Neural crest cell (in vitro differentiated cells): ENCODE measurements at places on chromosomes 16 and 17. TPM values are rescaled to one million over a fixed set of nuclear protein-coding genes. Genes with fewer than 3 reads are reported as not detected.
A peak's percentile ranks its signal among the peaks of the same experiment; 100 is the strongest.

Gene TBKBP1
- total RNA-seq = 18.3 and 22.1 TPM in 2 replicates

Gene TBC1D16
- total RNA-seq = 96.2 and 96.5 TPM in 2 replicates

- H3K4me3 ChIP-seq = no peak overlapping the region
- no peak overlapping the region for H3K27ac ChIP-seq
- DNase-seq = no peak
- peaks cover 13% of the 10 kb centered on the region for H3K4me1 ChIP-seq
- H3K27me3 ChIP-seq = no peaks in the 10 kb centered on the region
These were observed 48.9 kb upstream of the HAPSTR1 start for GRCh38 chr16:9042533-9042932.

GRCh38 chr16:2056681-2057407, 9.1 kb downstream of the TSC2 start:
- H3K27ac ChIP-seq = no peak overlapping the region
- H3K36me3 ChIP-seq = no peaks in the 10 kb centered on the region
- DNase-seq = no peak
- H3K27me3 ChIP-seq = no peaks in the 10 kb centered on the region

Gene IGSF6
- not detected in 2 replicates for total RNA-seq

Gene EME1
- total RNA-seq = 25.5 and 31.4 TPM in 2 replicates

Gene STAT5A
- total RNA-seq = 2.6 and 2.9 TPM in 2 replicates

- peaks cover 6% of the 10 kb centered on the region for H3K36me3 ChIP-seq
- H3K27me3 ChIP-seq = no peaks in the 10 kb centered on the region
- peaks cover 12% of the 10 kb centered on the region for H3K4me1 ChIP-seq
- peak overlapping the region; percentile 62 for H3K4me3 ChIP-seq
- H3K27ac ChIP-seq = peak overlapping the region; percentile 78
These were observed 6.3 kb downstream of the SAP30BP start for GRCh38 chr17:75673487-75673886.

Gene SULT1A2
- total RNA-seq = 0.23 TPM in 1 of 2 replicates, not detected in the other

- H3K36me3 ChIP-seq = no peaks in the 10 kb centered on the region
- no peaks in the 10 kb centered on the region for H3K27me3 ChIP-seq
- H3K27ac ChIP-seq = no peak overlapping the region
- H3K4me1 ChIP-seq = peaks cover 7% of the 10 kb centered on the region
These were observed 5.6 kb upstream of the CYBA start for GRCh38 chr16:88656291-88656980.

- H3K36me3 ChIP-seq = peaks cover 20% of the 10 kb centered on the region
- H3K4me3 ChIP-seq = no peak overlapping the region
- no peak overlapping the region for H3K27ac ChIP-seq
- H3K4me1 ChIP-seq = peaks cover 10% of the 10 kb centered on the region
- no peak for DNase-seq
- no peaks in the 10 kb centered on the region for H3K27me3 ChIP-seq
These were observed 55.4 kb downstream of the ADCY9 start for GRCh38 chr16:4060823-4061222.

GRCh38 chr16:29734786-29735185, 11.0 kb downstream of the C16orf54 start:
- peaks cover 4% of the 10 kb centered on the region for H3K4me1 ChIP-seq
- no peak for DNase-seq
- H3K4me3 ChIP-seq = no peak overlapping the region
- H3K27ac ChIP-seq = no peak overlapping the region
- H3K27me3 ChIP-seq = peaks cover under 1% of the 10 kb centered on the region

DNA sequence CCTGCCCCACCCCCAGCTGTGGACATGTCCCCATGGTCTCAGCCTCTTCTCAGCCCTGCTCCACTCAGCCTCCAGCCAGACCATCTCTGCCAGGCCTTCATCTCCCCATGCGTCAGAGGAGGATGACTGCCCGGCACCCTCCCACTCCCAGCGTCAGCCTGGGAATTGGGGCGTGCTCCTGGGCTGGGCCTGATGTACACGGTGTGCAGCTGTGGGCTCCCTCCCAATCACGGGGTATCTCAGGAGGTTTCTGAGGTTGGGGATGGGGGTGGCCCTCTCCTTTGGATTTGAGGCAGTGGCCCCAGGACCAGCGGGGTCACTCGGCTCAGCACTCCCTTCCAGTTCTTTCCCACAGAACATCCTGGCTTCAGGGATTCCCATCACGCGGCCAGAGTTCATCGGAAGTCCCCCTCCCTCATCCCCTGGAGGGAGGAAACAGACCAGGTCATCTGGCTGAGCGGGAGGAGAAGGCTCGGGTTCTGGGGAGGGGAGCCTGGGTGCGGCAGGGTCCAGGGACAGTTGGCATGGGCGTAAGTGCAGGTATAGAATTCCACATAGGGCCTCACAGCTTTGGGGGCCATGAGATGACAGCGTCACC, 36.9 kb downstream of the SOCS3 start:
- DNase-seq = no peak
- no peak overlapping the region for H3K27ac ChIP-seq
- H3K36me3 ChIP-seq = no peaks in the 10 kb centered on the region
- no peak overlapping the region for H3K4me3 ChIP-seq
- no peaks in the 10 kb centered on the region for H3K27me3 ChIP-seq

DNA sequence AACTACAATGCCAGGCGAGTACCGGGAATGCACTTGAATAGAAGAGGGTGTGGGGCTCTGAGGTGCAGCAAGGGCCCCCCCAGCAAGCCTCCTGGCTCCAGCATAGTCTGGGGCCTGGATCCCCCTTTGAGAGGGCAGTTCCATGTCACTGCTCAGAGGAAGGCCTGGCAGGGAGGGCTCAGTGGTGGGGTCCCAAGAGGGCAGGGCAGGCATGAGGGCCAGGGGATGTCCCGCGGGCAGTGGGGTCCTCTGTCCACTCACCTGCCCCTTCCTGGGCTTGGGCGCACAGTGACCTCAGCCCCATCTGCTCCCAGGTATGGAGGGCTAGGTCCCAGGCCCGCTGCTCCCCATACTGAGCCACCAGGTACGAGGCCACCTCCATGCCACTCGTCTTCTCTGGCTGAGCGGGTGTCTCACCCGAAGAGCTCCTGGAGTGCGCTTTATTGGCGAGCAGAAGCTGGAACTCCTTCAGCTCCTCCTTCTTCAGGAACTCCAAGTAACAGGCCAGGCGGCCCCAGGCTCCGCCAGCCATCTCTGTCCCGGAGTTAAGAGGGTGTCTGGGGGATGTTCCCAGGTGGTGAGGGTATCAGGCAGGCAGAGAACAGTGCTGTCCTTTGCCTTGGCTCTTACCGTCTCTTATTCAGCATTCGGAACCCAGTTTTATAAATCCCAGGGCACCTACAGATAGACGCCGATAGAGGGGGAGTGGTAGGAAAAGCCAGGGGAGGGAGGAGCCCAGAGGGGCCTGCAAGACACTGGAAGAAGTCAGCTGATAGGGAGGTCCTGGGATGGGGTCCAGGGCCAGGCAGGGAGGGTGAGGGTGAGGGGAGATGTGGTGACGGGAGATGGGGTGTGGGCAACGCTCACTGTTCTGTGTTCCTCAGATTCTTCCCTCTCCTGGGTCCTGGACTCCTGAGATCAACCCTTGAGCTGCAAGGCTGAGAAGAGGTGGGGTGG, 605 bp downstream of the NLRP1 start:
- no peaks in the 10 kb centered on the region for H3K36me3 ChIP-seq
- no peak overlapping the region for H3K27ac ChIP-seq
- peaks cover 3% of the 10 kb centered on the region for H3K4me1 ChIP-seq
- no peak overlapping the region for H3K4me3 ChIP-seq
- no peaks in the 10 kb centered on the region for H3K27me3 ChIP-seq

GRCh38 chr17:2872282-2872681, 76.0 kb downstream of the RAP1GAP2 start:
- no peaks in the 10 kb centered on the region for H3K36me3 ChIP-seq
- no peak for DNase-seq
- H3K27me3 ChIP-seq = peaks cover 29% of the 10 kb centered on the region
- H3K4me3 ChIP-seq = no peak overlapping the region
- peaks cover 24% of the 10 kb centered on the region for H3K4me1 ChIP-seq
- H3K27ac ChIP-seq = no peak overlapping the region

Gene TEKT5
- total RNA-seq = 0.25 and 0.68 TPM in 2 replicates

Gene GRIN2A
- 0.09 and 0.48 TPM in 2 replicates for total RNA-seq

DNA sequence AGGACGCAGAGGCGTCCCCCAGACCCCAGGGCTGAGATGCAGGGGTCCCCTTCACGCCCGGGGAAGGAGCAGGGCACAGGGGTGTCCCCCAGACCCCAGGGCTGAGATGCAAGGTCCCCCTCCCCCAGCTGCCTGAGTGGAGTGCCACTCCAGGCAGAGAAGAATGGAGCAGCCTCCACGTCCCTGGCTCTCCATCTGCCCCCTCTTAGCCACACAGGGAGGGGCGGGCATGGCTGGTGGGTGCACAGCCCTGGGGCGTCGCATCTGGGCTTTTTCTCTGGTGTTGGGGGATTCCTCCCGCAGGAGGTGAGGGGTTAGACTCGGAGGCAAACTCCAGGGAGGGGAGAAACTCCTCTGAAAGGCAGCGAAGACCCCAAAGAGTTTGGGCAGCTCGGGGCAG, 17.5 kb downstream of the CIBAR2 start:
- H3K4me1 ChIP-seq = peaks cover 5% of the 10 kb centered on the region
- no peak overlapping the region for H3K27ac ChIP-seq
- no peak overlapping the region for H3K4me3 ChIP-seq
- H3K27me3 ChIP-seq = no peaks in the 10 kb centered on the region
- H3K36me3 ChIP-seq = no peaks in the 10 kb centered on the region

DNA sequence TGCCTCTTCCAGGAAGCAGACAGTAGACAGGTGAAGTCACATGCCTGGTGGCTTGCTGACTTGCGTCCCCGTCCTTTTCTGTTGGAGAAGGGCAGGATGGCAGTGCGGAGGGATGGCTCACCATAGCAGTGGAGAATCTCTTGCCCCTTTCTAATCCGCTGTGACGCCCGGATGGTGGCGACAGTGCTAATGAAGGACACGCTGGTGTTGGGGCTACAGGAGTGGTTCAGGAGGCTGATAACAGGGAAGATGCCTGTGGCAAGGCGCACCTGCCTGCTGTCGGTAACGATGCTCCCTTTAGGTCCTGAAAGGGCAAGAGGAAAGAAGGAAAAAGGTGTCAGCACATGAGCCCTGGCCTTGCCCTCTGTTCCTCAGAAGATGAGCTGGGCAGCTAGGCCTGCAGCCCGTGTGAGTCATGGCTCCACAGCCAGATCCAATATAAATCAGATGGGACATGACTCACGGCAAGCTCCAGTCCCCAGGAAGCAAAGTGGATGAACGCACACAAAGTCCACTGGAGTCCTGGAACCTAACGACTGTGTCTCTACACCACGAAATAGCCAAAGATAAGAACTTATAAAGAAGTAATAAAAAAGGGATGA, 25.5 kb downstream of the SERPINF1 start:
- no peak for DNase-seq
- H3K27ac ChIP-seq = no peak overlapping the region
- H3K4me3 ChIP-seq = no peak overlapping the region
- H3K36me3 ChIP-seq = peaks cover 6% of the 10 kb centered on the region
- peaks cover 3% of the 10 kb centered on the region for H3K4me1 ChIP-seq
- no peaks in the 10 kb centered on the region for H3K27me3 ChIP-seq

- H3K4me1 ChIP-seq = peaks cover 15% of the 10 kb centered on the region
- H3K36me3 ChIP-seq = peaks cover 9% of the 10 kb centered on the region
- no peak overlapping the region for H3K4me3 ChIP-seq
- peak overlapping the region; percentile 45 for H3K27ac ChIP-seq
- no peak for DNase-seq
These were observed 65.2 kb downstream of the PIPOX start for GRCh38 chr17:29107933-29108822.

- H3K27me3 ChIP-seq = no peaks in the 10 kb centered on the region
- no peaks in the 10 kb centered on the region for H3K4me1 ChIP-seq
- DNase-seq = no peak
These were observed 5.6 kb upstream of the ZFHX3 start for GRCh38 chr16:73053364-73054124.

Gene GPRC5C
- 3.1 and 4.6 TPM in 2 replicates for total RNA-seq

DNA sequence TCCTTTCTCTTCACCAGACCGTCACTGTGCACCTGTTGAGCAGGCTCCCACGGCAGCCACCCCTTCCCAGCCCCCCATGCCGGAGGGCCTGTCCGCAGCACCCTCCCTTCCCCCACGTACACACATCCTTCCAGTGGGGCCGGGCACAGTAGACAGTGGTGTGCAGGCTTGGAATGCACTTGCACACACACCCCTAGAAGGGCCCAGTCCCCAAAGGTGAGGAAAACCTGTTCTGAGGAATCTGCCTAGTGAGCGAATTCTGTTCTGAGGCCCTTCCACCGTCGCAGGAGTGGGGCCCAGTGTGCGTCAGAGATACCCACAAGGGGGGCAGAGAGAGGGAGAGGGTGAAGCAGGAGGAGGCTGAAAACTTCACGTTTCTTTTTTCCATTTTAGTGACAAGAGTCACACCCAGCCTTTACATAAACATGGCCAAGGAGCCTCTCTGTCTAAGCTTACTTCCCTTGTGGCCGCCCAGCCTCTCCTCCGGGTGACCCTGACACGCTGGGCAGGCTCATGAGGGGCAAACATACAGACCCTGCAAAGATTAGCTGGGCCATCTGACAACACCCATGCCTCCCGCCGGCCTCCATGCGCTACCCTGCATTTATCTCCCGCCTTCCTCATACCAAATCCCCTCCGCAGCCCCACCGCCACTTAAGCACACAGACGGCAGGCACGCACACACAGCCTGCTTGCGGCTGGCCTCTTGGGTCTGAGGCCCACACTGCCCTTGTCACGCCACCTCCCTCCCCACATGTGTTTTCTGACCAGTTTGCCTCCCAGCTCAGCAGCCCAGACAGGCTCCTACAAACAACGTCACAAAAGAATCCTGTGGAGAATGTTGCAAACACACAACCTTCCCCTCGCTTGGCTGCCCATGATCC, 1.8 kb downstream of the ZBTB4 start:
- peak overlapping the region; percentile 94 for H3K4me3 ChIP-seq
- DNase-seq = no peak
- no peaks in the 10 kb centered on the region for H3K36me3 ChIP-seq
- H3K27ac ChIP-seq = peak overlapping the region; percentile 88

DNA sequence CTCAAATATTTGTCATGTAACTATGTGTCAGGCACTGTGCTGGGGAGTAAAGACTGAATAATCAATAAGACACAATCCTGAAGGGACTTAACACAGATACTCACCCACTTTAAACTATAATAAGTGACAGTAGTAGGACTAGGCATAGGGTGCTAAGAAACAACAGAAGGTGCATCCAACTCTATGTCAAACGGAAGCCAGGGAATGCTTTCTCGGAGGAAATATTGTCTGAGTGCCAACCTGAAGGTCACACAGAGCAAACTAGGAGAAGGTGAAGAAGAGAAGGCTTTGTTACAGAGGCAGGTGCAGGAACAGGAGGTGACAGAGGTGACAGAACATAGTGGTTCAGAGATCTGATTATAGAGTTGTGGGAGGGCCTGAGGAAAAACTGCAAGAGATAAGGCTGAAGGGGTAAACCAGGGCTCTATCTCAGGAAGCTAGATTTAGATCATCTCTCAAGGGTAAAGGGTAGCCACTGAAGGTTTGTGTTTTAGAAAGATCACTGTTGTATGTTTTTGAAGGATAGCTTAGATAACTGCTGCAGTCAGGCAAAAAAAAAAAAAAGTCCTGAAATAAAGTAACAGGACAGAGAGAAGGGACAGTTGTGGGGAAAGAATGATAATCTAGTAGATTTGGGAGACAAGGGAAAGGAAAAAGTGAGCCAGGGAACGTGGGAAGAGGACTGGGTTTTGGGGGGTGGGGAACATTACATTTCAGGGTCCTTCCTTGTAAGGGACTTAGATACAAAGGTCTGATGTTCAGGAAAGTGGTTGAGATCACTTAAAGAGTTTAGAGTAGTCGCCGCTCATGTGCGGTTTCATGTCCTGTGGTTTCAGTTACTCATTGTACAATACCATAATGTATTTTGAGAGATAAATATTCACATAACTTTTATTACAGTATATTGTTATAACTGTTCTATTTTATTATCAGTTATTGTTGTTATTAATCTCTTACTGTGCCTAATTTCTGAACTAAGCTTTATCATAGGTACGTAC, 85.6 kb upstream of the NETO2 start:
- H3K36me3 ChIP-seq = peaks cover 12% of the 10 kb centered on the region
- no peaks in the 10 kb centered on the region for H3K4me1 ChIP-seq
- H3K4me3 ChIP-seq = no peak overlapping the region
- DNase-seq = no peak
- H3K27me3 ChIP-seq = no peaks in the 10 kb centered on the region
- H3K27ac ChIP-seq = no peak overlapping the region
